ENCODE measurements at places on chromosomes 5 and 9.
A peak's percentile ranks its signal among the peaks of the same experiment; 100 is the strongest.

DNA sequence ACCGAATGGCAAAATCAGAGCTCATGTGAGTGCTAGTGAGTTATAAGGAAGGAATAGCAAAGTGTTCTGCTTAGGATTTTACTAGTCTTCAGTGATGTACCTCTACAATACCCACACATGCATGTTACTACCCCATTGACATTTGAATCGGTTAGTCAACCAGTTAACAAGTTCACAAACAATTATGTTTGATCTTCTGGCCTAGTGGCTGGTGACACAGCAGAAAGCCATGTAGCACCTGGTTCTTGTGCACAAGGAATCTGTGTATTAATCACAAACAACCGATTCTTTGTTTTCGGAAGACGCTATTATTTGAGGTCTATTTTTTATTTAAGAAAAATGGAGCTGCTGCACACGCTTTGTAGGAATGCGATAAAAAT, 41.9 kb downstream of the NTRK2 start:
- no peak for DNase-seq

DNA sequence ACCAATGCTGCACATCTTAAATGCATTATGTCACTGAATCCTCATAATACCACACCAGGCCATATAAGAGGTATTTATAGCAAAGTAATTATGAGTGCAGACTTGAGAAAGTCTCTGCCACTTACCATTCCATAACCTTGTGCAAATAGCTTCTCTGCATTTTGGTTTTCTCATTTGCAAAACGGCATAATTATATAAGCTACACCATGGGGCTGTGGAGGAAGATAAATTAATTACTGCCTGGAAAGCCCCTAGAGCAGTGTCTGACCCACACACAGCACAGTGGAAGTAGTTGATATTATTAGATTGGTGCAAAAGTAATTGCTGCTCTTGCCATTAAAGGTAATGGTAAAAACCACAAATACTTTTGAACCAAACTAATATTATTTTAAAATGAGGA, 9.5 kb upstream of the IL9 start:
- no peak for DNase-seq

DNA sequence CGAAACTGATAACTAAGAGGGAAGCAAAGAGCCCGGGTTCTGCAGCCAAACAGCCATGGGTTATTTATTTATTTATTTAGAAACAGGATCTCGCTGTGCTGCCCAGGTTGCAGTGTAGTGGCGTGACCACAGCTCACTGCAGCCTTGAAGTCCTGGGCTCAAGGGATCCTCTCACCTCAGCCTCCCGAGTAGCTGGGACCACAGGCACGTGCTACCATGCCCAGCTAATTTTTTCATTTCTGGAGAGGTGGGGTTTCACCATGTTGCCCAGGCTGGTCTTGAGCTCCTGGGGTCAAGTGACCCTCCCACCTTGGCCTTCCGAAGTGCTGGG, 24.1 kb downstream of the NDUFA8 start:
- DNase-seq = no peak

GRCh38 chr5:10536931-10537579, 26.8 kb upstream of the ANKRD33B start:
- no peak for DNase-seq

- DNase-seq = no peak
These were observed 280.8 kb downstream of the FBXL17 start for GRCh38 chr5:108101130-108101529.

GRCh38 chr9:111231801-111232580, 98.0 kb downstream of the OR2K2 start:
- no peak for DNase-seq

- peak; percentile 82 for DNase-seq
These were observed 722 bp downstream of the SLC22A4 start for GRCh38 chr5:132294728-132295504.

GRCh38 chr9:101398930-101399642, 435 bp downstream of the ZNF189 start:
- no peak for DNase-seq

Measured in brain microvascular endothelial cell (primary cell).